ENCODE measurements at places on chromosomes 7 and 10. TPM values are rescaled to one million over a fixed set of nuclear protein-coding genes. Genes with fewer than 3 reads are reported as not detected.

DNA sequence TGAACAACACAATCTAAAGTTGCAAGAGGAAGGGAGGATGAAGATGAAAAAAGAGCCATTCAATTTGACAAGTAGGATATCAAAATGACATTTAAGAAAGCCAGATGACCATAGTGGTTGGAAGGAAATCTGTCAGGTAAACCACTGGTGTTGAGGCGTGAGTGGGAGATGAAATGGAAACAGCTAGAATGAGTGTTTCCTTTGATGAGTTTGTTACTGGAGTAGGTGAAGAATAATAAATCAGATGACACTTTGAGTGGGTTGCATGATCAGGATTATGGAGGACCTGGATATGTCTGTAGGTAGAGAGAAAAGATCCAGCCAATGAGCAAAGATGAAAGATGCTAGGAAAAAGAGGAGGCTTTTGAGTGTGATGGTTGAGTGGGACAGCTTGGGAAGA is 33.1 kb downstream of the AKR1B1 start:
- DNase-seq, result no peak

Gene SCD
- 25.4 TPM for total RNA-seq

- no peak for DNase-seq
Observed at GRCh38 chr10:2949221-2949947, 118.0 kb upstream of the PFKP start.

- DNase-seq, result peak; percentile 87
Observed at GRCh38 chr10:125060826-125061556, 99.4 kb downstream of the CTBP2 start.

DNA sequence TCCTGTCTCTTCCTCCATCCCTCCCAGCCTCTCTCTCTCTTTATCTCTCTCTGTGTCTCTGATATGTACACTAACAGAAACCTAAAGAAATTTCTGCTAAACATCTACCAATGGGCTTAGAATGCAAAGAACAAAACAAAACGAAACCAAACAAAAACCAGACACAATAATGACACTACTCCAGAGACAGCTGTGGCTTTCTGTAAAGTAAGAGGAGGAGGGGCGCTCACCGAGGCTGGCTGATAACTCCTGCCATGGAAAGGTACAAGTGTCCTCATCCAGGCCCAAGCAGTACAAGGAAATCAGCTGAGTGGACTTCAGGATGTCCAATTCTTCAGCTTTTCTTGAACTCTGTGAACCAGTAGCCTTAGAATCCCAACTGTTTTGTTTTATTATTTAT is 70.4 kb upstream of the FZD8 start:
- DNase-seq, result no peak

DNA sequence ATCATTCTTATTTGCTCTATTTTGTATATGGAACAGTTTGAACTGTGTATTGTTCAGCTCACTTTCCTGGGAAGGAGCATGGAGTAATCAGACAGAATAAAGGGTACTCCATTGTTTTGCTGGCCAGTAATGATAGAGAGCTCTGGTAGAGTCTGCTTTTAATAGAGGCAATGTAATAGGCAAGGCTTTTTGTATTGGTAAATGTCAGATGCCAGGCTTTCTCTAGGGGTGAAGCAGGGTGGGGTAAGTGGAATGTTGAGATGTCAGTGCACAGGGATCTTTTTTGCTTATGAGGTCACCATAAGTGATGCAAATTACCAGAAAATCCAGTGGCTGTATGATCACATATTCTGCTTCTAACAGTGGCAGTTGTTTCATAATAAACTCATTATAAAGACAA is 1088.3 kb upstream of the SORCS1 start:
- no peak for DNase-seq

DNA sequence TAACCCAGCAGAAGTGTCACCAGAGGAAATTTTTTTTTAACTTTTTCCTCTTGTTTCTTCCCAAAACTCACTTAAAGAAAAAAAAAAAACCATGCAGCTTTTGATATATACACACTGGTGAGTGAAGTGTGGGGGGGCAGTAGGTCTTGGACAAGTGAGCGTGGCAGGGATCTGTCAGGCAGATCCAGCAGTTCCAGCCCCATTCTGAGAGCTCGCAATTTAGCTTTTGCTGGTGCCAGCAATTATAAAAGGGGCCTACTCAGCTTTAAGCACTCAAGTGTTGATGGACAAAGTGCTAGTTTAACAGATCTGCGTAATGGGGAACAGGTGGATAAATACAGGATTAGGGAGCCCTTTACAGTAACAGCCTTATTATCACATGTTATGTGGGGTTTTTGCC is 619.2 kb upstream of the GALNT17 start:
- DNase-seq, result no peak

- DNase-seq, result no peak
Observed at GRCh38 chr7:69374044-69374425, 224.2 kb upstream of the AUTS2 start.

DNA sequence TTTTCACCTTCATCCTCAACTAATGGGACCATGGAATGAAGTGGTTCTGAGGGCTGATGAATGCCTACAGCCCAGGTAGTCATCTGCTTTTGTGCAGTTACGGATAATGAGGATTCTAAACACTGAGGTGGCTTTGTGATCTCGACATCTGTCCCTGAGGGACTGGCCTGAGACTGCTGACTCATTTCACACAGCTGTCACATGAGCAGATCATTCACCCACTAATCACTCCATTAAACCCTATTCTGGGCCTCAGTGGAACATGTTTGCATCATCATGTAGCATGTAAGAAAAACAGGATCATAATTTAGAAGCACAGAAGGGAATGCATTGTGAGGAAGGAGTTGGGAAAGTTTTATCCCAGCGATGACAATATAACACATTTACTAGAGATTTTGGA is 79.4 kb upstream of the FEZF1 start:
- DNase-seq, result no peak

GRCh38 chr10:130421909-130422308 is 285.7 kb downstream of the GLRX3 start:
- no peak for DNase-seq

DNA sequence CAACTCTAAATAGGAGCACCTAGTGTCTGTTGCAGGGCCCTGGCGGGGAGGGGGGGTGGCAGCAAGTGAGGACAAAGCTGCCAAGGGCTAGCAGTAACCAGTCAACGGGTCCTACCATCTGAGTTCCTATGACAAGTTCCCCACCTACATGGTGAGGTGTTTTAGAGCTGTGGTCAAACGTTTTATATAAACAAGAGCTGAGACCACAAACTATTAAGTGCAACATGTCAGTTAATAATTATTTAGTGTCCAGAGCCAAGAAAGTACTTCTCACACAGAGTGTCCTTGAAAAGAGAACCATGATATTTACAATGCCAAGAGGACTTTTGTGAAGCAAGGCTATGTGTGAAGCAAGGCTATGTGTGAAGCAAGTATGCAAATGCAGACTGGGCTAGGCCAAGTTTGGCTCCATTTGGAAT is 434.7 kb downstream of the TNS3 start:
- DNase-seq, result no peak

Gene MACC1
- 0.26 TPM for total RNA-seq

- DNase-seq, result no peak
Observed at GRCh38 chr7:44629829-44630522, 23.5 kb downstream of the OGDH start.

DNA sequence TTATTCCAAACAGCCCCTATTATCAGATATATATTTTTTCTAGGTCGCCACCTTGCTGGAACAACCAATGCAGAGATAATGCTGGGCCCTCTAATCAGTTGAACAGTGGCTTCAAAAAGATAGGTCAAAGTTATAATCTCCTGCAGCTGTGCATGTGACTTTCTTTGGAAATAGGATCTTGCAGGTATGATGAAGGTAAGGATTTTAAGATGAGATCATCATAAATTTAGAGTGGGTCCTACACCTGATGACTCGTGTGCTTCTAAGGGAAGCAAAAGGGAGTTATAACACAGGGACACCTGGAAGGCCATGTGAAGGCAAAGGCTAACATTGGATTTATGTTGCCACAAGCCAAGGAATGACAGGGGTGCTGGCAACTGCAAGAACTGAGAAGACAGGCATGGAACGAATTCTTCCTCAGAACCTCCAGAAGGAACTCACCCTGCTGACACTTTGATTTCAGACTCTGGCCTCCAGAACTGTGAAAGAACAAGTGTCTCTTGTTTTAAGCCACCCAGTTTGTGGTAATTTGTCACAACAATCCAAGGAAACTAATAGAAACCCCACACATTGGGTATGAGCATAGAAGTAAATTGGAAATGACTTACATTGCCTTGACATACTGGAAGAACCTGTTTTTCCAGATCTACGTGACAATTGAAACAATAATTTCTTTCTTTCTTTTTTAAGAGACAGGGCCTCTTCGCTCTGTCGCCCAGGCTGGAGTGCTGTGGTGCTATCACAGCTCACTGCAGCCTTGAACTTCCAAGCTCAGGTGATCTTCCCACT is 34.4 kb downstream of the CCDC71L start:
- DNase-seq, result no peak

DNA sequence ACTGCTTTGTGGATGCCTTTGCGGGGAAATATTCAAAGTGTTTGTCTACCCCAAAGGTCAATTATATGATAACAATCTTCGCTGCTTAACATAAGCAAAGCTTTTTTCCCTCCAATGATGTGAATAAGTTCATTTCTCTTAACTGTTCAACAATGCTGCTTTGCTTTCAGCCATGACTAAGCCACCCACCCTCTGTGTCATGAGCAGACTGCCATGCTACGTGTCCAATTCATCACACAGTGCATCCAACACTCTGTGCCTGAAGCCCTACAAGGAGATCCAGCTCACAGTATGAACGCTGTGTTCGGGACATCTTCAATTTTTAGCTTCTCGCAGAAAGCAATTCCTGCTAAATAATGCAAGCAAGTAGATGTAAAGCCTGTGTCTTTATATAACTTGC is 5.7 kb upstream of the TAS2R40 start:
- no peak for DNase-seq

DNA sequence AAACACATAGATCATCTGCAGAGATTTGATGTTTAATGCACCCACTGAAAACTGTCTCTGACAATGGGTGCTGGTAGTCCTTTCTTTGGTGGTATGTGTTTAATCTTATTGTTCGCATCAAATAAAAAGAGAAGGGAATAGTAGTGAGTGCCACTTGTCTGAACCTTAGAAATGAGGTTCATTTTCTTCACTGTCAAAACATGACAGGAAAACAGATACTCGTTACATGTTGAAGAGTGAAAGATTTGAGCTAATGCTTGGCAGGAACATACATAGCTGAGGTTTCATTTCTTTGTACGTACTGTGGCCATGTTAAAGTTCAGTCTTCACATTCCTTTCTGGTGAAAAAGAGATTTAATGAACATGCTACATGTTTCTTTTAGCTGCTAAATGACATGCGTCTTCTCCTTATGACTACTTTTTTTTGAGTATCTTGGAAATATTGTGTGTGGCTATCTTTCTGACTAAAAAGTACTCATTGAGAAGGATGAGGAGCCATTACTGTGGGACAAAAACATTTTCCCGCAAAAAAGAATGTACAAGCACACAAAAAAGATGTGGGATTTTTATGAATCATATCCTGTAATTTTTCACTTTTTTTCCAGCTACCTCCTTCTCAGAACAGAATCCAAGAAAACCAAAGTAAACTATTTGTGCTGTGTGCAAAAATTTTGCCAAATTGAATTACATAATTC is 108.0 kb downstream of the TWIST1 start:
- no peak for DNase-seq

Gene SH2B2
- 2.6 TPM for total RNA-seq

GRCh38 chr10:43863859-43864591 is 215.3 kb upstream of the ZNF32 start:
- peak; percentile 79 for DNase-seq

DNA sequence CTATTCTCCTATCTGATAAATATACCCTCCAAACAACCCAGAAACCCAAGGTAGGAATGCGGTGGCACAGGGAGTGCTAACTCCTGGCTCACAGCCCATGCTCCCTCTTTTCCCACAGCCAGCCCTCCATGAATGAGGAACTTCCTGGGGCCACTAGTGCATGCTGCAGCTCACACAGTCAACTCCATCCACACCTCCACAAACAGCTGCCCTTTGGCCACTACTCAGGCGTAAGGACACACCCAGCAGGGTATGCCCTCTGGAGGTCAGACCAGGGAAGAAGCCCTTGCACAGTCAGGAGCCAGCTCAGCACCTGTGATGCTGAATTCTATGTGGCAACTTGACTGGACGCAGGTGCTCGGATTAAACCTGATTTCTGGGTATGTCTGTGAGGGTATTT is 85.2 kb upstream of the PIK3CG start:
- no peak for DNase-seq

DNA sequence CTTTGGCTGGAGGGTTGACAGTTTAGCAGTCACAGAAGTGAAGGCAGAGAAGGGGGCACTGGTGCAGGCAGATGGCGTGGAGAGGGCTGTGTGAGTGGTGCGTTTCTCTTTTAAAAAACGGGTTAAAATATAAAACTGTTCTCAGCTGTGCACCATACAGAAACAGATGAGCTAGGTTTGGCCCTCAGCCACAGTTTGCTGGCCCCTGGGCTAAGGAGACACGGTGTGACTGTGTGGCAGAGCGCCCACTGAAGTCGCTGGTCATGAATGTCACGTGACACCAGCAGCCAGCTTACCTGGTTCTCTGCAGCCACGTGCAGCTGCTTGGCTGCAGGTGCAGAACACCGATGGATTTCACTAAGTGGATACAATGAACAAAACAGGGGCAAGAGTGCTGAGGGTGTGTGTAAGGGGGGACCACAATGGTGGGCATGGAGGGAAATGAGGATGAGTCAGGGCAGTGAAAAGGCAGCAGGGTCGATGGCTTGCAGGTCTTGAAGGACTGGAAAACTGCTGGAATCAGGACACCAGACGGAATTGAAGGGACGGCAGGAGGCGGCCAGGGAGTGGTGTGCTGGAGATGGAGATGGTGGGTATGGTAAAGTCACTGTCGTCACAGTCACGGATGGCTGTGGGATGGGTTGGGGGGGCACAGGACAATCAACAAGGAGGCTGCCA is 7.4 kb downstream of the ZNF746 start:
- DNase-seq, result no peak

- DNase-seq, result no peak
Observed at GRCh38 chr10:71158251-71158650, 54.1 kb upstream of the UNC5B start.

GRCh38 chr10:30374353-30374752 is 25.3 kb upstream of the MTPAP start:
- no peak for DNase-seq

Gene AKR1C4
- total RNA-seq, result not detected

GRCh38 chr7:45596665-45597095 is 22.5 kb downstream of the ADCY1 start:
- no peak for DNase-seq

DNA sequence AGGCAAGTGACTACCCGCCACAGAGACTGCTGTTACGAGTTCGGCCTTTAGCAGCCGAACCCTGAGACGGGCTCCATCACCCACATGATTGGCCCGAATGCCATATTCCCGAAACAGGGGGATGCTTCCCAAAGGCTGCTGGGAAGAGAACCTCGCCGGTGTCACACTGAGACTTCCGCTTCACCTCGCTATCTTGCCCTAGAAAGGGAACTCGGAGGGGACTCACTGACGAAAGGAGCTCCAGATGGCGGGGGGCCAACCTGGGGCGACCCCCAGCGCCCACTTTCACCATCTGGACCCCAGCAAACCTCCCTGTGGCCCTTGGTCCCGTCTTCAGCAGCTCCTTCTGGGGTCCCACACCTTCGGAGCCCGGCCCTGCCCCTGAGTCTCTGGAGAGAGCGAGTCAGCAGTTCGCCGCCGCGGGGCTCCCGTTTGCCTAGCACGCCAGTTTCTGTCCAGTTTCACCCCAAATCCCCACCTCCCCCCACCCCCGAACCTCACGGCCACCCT is 529 bp downstream of the HPS1 start:
- no peak for DNase-seq

Data from right atrium auricular region (tissue), 2 donors.